NCI-H69 (cell line): ENCODE measurements at places on chromosomes 5 and 9.
A peak's percentile ranks its signal among the peaks of the same experiment; 100 is the strongest.

- DNase-seq: peak; percentile 40
Observed at GRCh38 chr9:111944241-111944866, 47.7 kb downstream of the UGCG start.

DNA sequence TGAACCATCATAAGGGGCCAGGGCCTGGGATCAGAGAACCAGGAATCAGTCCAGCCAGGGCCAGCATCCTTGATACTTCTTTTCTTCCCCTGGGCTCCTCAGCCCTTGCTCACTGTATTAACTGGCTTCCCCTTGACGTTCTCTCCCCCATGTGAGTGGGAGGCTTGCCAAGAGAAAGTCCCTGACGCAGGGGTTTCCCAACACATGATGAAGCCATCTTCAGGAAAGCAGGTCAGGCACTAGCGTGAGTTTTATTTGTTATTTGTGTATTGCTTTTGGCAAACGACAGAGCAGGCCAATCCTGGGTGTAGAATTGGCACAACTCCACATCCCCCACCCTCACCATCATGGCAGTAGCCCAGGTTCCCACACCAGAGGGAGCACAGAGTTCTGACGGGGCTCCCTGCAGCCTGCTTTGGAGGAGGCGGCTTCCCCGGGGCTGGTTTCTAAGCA, 165.5 kb upstream of the NFIL3 start:
- no peak for DNase-seq

DNA sequence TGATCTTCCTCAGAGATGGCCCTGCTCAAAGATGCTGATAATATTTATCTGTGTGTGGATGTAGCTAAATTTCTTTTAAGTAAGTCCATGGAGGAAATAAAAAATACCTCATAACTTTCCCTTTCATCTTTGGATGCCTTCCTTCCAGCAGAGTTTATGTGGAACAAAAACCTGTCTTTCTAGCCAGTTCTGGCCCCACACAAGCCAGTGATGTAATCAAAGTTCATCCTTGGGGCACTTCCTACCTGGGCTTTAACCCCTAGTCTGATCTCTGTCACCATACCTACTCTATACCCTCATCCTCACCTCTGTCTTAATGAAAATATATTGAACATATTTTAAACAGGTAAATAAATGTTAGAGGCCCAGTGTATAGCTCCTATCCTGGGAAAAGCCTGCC, 39.8 kb upstream of the RASGRF2 start:
- DNase-seq: no peak

- no peak for DNase-seq
Observed at GRCh38 chr9:25613709-25614108, 64.5 kb downstream of the TUSC1 start.

DNA sequence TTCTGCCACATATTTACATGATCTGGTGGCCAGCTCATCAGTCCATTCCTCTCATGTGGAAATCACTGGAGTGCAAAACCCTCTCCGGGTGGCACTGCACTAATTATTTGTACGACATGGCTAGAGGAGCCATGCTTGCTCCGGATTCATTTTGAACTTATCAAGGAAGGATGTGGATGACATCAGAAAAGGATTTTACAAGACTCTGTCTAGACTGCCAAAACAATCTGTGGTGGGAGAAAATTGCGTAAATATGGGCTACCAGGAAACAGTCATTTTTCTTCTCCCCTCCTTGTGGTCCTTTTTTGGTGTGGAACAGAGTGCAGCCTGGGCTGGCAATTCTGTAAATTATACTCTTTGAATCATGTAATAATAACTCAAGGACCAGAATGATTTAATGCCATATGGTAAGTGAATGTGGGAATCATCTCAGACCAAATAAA, 123.4 kb upstream of the IFNE start:
- DNase-seq: no peak

DNA sequence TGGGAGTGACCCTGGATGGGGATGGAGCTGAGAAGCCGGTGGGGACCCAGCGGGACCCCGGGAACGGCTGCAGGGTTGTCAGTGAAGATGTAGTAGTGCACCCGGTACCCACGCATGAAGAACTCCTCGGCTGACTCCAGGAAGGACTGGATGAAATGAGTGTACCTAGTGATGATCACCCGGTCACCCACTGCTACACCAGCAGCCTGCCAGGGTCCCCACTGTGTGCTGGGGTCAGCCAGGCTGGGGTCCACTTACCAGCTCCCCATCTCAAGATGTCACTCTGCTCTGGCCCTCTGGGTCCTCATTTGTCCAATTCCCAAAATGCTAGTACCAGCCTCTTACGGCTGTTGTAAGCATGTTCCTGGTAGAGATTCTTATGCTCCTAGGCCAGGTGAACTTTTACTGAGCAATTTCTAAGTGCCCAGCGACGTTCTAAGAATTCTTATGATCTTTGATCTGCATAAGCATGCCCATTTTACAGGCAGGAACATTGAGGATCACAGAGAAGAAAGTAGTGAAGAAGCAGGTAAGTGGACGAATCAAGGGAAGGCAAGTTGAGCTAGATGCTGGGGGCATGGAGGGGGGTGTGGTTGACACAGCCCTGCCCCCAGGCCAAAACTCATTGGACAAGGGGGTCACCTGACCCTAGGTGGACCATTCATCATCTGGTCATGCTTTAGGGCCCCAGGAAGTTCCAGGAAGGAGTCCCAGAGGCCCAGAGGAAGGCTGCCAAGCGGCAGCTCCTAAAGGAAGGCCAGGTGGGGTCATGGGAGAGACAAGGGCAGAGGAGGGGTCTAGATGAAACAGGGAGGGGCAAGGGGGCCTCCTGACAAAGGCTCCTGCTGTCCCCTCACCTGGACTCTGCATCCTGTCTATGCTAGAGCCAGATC, 9.4 kb downstream of the GBGT1 start:
- DNase-seq: no peak

GRCh38 chr5:3424946-3425345, 170.7 kb upstream of the IRX1 start:
- DNase-seq: no peak

DNA sequence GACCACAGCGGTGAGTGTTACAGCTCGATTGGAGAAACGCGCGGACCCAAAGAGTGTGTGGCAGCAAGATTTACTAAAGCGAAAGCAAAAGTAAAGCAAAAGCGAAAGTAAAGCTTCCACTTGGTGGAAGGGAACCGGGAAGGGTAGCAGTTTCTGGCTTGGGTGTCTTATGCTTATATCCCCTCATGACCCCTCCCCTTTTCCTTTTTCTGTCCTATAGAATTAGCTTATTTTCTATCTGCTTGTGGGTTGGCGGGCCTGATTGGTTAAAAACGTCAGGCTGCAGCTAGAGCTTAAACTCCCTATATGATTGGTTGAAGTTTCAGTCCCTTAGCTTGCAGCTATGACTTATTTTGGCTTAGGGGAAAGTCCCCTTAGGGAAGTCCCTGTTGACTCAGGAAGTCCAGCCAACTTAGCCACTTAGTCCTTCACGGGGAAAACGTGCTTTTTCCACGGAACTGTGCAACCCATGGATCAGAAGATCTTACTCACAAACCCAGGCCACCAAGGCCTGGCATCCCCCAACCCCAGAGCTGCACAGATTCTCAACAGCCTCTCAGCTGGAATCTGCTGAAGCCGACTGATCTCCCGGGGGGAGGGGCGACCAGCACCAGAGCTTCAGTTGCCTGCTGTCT, 114.2 kb upstream of the ADAMTS16 start:
- DNase-seq: peak; percentile 8

DNA sequence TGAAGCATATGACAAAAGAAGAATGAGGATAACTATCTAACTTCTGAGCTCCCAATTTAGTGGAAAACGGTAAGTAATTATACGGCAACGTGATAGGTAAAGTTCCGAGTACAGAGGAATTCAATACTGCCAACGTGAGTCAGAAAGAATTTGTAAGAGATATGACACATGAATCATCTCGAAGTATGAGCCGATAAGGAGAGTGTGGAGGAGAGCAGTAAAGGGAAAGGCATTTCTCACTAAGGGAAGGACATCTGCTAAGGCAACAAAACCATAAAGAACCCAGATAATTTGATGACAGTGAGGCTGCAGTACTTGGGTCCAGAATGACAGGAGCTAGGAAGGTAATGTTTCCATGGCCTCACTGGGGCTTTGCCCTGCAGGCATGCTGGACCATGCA, 11.0 kb downstream of the MPDZ start:
- no peak for DNase-seq

DNA sequence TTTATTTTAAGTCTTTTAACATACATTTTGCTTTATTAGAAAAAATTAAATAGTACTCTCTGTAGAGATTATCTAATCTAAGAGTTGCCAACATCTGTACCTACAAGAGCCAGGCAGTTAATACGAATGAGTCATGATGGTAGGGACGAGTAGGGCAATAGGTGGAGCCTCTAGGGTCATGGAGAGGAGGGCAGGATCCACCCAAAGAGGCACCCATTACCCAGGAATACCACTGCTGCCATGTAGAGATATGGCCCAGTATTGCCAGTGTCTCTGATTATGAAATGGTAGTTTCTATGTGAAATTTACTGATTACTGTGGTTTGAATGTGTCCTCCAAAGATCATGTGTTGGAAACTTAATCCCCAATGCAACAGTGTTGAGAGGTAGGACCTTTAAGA, 170.4 kb downstream of the PIK3R1 start:
- DNase-seq: no peak
